ENCODE measurements at places on chromosomes 6 and 20.

GRCh38 chr6:155472886-155473285, 17.2 kb upstream of the NOX3 start:
- DNase-seq, result no peak

- DNase-seq, result no peak
Observed at GRCh38 chr6:41780551-41781365, at the start of gene PRICKLE4. Gene PRICKLE4, plus strand, starts transcription at chr6:41780782. Its CDS starts 2,692 bp downstream, at chr6:41783474.

GRCh38 chr6:170074435-170074834, 216.4 kb downstream of the DLL1 start:
- DNase-seq, result no peak

DNA sequence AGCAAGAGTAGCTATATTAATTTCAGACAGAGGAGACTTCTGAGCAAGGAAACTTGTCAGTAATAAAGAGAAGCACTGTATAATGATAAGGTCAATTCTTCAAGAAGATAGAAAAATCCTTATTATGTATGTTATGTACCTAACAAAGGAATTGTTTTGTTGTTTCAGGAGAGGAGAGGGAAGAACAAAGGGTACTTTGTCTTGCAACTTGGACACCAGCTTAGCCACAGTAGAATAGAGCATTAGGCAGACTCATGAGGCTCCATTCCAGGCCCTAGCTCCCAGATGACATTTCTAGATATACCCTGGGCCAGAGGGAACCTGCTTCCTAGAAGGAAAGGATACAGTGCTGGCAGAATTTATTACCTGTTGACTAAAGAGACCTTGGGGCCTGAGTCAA, 6.5 kb upstream of the NUS1 start:
- no peak for DNase-seq

- DNase-seq, result no peak
Observed at GRCh38 chr20:5168651-5169396, 42.0 kb downstream of the CDS2 start.

DNA sequence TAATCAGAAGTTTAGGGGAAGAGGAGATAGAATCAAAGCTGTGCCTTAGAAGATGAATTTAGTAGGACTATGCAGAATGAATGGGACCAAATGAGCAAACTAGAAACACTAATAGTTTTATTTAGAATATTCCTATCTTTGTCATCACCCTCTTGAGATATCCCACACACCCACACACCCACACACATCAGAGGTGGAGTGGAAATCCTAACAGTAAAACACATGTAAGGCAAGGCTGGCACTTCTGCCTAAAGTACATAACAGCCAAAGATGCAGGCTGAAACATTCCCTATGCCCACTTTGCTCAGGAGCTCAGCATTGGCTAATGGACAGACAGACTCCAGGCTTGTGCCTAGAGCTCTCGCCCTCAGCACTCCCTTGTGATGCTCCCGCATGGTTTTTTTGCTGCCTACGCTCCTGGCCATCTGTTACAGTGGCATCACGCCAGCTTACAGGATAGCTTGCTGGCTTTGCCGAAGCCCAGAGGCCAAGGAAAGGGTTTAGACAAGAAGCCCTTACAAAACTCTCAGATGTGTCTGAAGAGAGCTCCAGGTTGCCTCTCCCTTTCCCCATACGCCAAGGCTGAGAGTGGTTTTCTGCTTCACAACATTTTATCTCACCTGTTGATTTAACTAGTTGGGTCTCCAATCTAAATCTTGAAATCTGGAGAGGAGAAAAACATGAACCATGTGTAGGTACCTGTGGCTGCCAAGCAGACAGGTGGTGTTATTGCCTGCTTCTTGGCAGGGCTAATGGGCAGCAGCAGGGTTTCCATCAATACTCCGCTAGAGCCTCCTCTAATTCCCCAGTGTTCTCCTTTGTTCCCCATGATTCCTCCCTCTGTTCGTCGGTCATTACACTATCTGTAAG, 282.6 kb upstream of the ID4 start:
- peak; percentile 6 for DNase-seq

DNA sequence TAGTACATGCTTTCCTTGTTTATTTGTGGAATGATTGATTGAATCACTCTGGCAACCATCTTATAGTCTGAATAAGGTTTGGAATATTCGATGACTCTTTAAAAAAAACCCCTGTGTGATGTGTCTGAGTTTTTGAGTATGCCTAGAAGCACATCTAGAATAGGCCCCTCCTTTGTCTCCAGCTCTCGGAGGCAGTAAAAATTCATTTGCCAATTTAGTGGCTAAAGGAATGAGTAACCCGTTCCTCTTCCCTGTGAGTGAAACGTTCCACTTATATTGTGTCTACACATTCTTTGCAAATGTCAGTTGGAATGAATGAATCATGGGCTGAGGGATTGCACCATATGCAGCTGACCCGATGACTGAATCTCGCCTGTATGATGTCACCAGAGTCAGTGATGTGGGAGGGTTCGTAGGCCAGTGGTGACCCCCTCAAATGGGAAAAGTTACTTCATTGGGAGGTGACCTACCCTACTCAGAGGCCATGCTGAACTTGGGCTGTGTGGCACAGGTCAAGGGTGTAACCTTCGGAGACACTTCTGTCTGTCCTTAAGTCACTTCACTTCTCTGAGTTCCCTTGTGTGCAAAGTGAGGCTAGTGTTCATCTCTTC, 21.6 kb downstream of the MOCS3 start:
- no peak for DNase-seq

DNA sequence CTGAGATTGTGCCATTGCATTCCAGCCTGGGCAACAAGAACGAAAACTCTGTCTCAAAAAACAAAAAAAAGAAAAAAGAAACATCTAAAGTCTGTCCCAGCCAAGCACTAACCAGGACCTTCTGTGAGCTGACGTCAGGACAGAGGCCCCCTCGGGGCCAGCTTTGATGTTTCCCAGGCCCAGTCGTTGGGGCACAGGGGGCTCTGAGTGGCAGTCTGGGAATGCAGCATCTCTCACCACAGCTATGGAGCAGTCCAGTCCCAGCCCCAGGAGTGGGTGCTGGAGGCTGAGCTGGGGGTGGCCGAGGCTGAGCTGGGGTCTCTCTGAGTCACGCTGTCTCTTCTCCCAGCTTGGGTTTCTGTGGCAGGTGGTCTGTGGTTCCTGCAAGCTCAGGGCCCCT, 46.0 kb upstream of the SRF start:
- no peak for DNase-seq

- no peak for DNase-seq
Observed at GRCh38 chr6:154878871-154879491, 116.1 kb upstream of the TIAM2 start.

DNA sequence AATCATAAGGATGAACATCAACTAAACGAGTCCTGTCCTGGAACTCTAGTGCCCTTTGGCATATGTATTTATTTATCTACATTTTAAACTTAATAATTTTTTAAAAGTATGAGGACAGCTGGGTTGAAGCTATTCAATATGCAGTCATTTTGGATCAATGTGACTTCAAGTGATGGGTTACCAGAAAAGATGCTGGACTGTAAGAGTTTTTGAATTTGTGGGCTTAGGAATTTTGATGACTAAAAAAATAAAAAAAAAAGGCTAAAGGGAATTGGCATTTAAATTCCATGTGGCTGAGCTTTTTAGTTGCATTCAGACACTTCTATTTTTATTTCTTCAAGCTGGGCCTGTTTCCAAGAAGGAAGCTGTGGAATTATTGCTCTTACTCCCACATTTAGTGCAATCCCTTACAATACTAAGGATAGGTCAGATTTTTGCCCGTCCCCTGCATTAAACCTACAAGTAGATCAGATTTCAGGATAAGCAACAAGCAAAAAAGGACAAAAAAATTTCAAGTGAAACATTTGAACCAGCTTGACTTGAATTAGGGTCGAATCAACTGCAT, 704.2 kb upstream of the CITED2 start:
- no peak for DNase-seq

DNA sequence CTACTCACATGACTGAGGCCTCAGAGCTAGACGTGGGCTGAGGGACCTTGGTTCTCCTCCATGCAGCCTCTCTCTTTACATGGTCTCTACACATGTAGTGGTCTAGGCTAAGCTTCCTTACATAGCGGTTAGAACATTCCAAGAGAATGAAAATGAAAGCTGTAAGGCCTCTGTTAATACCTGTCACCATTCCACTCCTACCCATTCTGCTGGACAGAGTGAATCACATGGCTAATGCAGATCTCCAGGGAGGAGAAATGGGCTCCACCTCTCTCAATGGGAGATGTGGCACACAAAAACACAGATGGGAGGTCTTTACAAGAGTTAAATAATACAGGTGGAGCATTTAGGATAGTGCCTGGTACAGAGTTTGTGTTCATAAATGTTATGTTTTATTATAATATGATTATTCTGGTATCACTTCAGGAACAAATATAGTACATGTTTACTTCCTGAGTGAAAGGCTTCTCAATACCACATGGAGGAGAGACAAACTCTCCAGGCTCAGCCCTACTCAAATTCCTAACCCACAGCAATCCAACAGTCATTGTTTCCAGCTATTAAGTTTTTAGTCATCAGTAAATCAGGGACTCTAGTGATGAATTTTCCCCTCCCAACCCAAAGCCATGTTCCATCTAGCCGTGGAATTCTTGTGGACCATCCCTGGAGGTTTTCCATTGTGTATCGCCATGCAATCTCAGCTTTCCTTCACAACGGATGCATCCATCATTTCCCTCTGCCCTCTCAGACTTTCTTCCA, 57.9 kb downstream of the ISM1 start:
- DNase-seq, result no peak

DNA sequence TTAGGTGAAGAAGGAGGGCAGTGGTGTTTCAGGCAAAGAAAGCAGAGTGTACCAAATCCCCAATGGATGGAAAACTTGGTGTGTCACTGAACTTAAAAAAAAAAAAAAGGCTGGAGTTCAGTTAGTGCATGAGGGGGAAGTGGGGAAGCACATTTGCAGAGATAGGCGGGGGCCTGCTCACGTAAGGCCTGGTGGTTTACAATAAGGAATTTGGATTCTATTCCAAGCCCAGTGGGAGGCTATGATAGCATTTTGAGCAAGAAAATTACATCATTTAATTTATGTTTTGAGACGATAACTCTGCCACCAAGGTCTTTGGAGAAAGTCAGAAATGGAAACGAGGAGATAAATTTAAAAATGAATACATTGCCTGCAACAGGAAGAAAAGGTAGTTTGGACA, 225.5 kb downstream of the EYA4 start:
- DNase-seq, result no peak

DNA sequence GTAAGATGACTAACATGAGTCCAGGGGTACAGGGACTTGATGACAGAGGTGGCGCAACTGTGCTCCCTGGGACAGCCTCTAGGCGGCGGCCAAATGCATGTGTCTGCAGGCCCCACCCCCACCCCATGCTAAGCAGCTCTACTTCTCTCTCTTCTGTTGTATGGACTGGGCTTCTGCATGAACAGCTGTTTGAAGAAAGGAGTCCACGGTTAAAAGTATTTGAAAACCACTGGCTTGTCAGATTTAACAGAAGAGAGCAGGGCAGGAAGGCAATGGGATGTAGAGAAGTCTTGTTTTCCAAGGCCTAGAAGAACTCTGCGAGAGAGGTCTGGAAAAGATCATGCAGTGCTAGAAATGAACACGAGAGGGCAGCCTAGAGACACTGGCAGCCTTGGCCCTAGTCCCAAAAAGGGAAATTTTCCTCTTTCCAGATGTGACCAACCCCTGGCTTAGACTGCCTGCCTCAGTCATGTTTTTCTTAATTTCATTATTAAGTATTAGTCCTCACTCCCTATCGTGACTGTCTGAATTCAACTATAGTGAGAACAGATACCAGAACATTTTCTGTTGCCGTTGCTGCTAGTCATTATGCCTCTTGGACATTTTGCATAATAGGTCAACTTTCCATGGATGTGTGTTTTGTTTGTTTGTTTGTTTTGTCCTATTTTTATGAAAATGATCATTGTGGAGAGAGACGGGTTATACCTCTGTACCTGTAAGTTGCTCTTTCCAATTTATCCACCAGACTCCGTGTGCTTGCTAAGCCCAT, 265.0 kb downstream of the ADGRG6 start:
- DNase-seq, result peak; percentile 8

- DNase-seq, result no peak
Observed at GRCh38 chr6:160215232-160215631, 43.4 kb downstream of the SLC22A2 start.

DNA sequence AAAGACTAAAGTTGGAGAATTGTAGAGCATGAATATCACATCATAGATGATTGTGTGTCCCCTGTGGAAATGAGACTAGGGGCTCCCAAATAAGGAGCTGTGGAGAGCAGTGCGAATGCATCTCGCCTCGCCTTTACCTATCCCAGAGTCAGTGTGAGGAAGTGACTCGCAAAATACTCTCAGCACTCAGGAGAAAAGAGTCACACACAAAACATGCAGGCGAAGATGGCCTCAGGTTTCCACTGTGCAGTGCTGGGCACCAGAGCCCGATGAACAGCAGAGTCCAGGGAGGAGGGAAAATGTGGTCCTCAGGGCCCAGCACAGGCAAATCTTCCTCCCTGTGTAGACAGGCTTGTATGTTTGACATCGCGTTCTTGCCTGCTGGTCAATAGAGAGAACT, 126.5 kb upstream of the AFDN start:
- DNase-seq, result no peak

DNA sequence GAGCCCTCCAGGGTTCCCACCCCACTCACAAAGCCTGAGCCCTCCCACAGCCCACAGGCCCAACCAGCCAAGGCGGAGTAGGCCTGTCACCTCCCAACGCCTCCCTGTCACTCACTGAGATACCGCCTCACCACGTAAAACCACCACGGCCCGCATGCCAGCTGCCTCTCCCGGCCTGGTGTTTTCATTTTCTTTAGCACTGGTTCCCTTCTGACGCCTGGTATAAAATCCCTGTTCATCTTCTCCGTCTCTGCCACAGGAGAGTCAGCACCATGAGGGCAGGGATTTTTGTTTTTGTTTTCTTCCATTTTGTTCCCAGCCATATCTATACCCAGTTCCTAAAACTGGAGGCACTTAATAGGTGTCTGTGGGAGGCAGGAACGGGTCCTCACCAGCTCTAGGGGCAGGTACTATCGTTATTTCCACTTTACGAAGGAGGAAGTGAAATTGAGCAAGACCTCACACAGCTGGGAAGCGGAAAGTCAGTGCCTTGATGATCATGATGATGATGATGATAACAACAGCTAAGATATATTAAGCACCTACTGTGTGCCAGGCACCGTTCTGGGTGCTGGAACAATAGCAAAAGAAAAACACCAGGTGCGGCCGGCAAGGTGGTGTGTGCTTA, 58.6 kb downstream of the SNAI1 start:
- DNase-seq, result no peak

- no peak for DNase-seq
Observed at GRCh38 chr6:148395583-148396101, 53.0 kb downstream of the SASH1 start.

DNA sequence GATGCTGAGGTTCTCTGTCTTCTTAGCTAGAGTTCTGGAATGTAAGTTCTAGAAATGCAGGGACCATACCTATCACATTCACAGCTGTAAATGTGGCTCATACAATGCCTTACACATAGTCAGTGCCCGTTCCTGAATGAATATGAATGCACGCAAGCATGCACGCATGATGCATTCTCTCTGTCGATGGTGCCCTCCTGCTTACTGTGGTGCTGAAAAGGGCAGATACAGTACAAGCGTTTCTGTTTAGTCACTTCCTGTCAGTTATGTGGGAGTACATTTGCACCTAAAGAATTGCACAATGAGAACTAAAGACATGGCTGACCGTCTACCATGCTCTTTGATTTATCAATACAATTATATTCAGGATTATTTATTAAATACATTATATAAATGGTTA, 152.2 kb upstream of the SOX4 start:
- no peak for DNase-seq

Measured in NCI-H774 (cell line).